ENCODE measurements at places on chromosomes 1 and 21. TPM values are rescaled to one million over a fixed set of nuclear protein-coding genes. Genes with fewer than 3 reads are reported as not detected.
A peak's percentile ranks its signal among the peaks of the same experiment; 100 is the strongest.

GRCh38 chr1:209219791-209220524 lies 363.6 kb upstream of the CAMK1G start:
- no peak overlapping the region for H3K27ac ChIP-seq
- no peak overlapping the region for H3K4me3 ChIP-seq
- peaks cover 7% of the 10 kb centered on the region for H3K27me3 ChIP-seq
- DNase-seq, result no peak

DNA sequence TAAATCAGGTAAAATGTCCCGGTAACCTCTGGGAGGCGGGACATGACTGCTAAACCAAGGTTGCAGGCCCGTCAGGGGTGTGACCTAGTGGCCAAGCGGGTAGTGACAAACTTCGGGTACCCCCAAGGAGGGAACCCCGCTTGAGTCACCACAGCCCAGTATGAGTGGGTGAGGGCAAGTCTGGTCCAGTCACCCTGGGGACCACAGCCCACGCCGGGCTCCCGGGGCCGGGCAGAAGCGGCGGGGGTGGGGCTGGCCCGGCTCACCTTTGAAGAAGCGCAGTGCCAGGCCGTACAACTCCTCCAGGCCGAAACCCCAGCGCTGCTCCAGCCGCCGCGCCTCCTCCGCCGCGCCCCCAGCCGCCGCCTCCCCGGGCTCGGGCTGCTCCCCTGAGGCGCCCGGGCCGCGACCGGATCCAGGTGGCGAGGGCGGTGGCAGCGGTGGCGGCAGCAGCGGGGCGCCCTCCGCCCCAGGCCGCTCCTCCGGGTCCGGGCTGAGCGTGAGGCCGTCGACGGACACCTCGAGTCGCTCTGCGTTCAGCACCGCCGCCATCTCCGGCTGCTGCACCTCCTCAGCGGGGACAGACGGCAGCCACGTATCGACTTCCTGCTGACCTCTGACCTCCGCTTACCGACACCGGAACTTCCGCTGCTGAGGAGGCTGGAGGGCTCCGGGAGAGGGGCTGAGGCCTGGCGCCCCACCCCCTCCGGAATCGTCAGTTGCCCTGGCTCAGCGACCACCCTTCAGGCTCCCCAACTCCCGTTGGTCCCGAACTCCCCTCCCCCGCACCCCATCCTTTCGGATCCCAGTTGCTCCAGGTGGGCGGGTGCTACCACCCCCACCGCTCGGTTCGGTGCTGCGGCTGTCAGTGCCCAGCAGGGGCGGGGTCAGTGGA lies at the start of gene ACBD3:
Gene ACBD3, minus strand, starts transcription at position 618 of the 895 bp plus-strand sequence. Its CDS starts 66 bp downstream, at position 552.
- H3K4me1 ChIP-seq, result peaks cover 29% of the 10 kb centered on the region
- H3K4me3 ChIP-seq, result peak within 1 kb of the TSS; percentile 99
- H3K27me3 ChIP-seq, result no peaks in the 10 kb centered on the region
- DNase-seq, result peak; percentile 88
- H3K27ac ChIP-seq, result peak within 1 kb of the TSS; percentile 98

GRCh38 chr1:6823793-6824192 lies 38.5 kb downstream of the CAMTA1 start:
- DNase-seq, result no peak
- H3K27me3 ChIP-seq, result no peaks in the 10 kb centered on the region
- no peak overlapping the region for H3K4me3 ChIP-seq
- H3K36me3 ChIP-seq, result peaks cover 17% of the 10 kb centered on the region

DNA sequence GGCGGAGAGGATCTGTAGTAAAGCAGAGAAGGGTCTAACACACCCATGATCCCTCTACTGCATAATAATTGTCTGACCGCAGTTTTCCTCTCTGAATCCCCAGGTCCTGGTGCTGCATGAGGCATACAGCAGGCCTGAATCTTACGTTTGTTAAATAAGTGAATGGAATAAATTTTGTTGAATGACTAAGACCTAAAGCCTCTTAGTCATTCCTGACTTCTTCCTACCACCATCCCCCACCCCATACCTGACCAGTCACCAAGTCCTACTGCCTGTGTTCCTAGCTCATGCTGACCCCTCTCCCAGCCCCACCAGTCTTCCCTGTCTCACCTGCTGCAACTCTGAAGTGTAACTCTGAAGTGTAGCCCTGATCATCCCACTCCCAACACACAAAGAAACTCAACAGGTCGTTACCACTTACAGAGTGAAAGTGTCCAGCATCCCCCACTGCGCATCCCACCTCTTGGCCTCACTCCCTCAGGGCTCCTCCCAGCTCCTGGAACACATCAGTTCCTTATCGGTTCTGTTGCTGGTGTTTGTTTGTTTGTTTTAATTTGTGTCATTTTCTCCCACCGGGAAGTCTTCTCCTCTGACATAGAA lies 9.7 kb downstream of the GJA5 start:
- H3K4me1 ChIP-seq, result no peaks in the 10 kb centered on the region
- no peaks in the 10 kb centered on the region for H3K36me3 ChIP-seq
- no peak for DNase-seq
- H3K27ac ChIP-seq, result no peak overlapping the region

- H3K27ac ChIP-seq, result peak overlapping the region; percentile 79
- H3K4me1 ChIP-seq, result peaks cover 15% of the 10 kb centered on the region
- peaks cover 3% of the 10 kb centered on the region for H3K27me3 ChIP-seq
- peak overlapping the region; percentile 17 for H3K4me3 ChIP-seq
- no peaks in the 10 kb centered on the region for H3K36me3 ChIP-seq
- DNase-seq, result no peak
These were observed 57.4 kb upstream of the ADAMTS5 start for GRCh38 chr21:27024301-27024700.

- DNase-seq, result no peak
- H3K27ac ChIP-seq, result peak overlapping the region; percentile 87
- H3K4me1 ChIP-seq, result peaks cover 41% of the 10 kb centered on the region
These were observed 9.4 kb downstream of the LAPTM5 start for GRCh38 chr1:30748098-30748698.

- no peak overlapping the region for H3K4me3 ChIP-seq
- H3K27me3 ChIP-seq, result no peaks in the 10 kb centered on the region
- no peaks in the 10 kb centered on the region for H3K4me1 ChIP-seq
- no peak overlapping the region for H3K27ac ChIP-seq
- DNase-seq, result no peak
These were observed 43.7 kb upstream of the EPS8L3 start for GRCh38 chr1:109807402-109807801.

DNA sequence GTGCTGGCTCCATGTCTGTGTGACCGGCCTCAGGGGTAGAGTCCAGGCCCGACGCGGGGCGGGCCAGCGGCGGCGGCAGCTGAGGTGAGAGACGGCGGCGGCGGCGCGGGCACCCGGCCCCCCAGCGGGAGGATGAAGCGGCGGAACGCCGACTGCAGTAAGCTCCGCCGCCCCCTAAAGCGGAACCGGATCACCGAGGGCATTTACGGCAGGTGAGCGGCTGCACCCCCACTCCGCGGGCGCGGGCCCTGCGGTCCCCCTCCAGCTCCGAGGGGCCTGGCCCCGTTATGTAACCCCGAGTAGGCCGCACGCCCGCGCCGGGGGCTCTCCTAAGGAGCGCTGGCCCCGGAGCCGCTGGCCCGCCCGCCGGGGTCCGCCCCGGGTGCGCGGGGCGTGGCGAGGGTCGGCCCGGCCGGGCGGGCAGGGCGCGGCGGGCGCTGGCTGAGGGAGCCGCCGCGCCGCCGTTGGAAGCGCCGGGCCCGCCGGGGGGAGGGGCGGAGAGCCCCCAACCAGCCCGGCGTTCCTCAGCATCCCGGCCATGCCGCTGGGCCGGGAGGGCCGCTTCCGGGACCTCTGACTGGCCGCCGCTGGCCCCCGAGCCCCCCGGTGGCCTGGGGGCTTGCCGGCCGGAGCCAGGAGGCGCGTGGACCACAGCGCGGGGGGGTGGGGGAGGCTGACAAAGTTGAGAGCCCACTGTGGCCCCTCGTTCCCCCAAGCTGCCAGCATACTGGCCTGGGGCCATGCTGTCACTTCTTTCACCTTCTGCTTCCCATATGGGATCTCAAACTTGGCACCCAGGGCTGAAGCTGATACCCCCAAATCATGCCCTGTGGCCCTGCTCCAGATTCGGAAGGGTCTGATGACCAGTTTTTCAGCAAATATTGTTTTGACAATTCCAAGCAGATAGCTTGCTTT lies 527 bp downstream of the MACO1 start:
- H3K27ac ChIP-seq, result peak overlapping the region; percentile 79
- H3K4me3 ChIP-seq, result peak overlapping the region; percentile 88
- H3K36me3 ChIP-seq, result no peaks in the 10 kb centered on the region

GRCh38 chr1:192901500-192901899 lies 92.7 kb downstream of the RGS2 start:
- no peak for DNase-seq
- no peaks in the 10 kb centered on the region for H3K36me3 ChIP-seq
- no peaks in the 10 kb centered on the region for H3K27me3 ChIP-seq
- H3K27ac ChIP-seq, result no peak overlapping the region
- no peak overlapping the region for H3K4me3 ChIP-seq
- H3K4me1 ChIP-seq, result no peaks in the 10 kb centered on the region

DNA sequence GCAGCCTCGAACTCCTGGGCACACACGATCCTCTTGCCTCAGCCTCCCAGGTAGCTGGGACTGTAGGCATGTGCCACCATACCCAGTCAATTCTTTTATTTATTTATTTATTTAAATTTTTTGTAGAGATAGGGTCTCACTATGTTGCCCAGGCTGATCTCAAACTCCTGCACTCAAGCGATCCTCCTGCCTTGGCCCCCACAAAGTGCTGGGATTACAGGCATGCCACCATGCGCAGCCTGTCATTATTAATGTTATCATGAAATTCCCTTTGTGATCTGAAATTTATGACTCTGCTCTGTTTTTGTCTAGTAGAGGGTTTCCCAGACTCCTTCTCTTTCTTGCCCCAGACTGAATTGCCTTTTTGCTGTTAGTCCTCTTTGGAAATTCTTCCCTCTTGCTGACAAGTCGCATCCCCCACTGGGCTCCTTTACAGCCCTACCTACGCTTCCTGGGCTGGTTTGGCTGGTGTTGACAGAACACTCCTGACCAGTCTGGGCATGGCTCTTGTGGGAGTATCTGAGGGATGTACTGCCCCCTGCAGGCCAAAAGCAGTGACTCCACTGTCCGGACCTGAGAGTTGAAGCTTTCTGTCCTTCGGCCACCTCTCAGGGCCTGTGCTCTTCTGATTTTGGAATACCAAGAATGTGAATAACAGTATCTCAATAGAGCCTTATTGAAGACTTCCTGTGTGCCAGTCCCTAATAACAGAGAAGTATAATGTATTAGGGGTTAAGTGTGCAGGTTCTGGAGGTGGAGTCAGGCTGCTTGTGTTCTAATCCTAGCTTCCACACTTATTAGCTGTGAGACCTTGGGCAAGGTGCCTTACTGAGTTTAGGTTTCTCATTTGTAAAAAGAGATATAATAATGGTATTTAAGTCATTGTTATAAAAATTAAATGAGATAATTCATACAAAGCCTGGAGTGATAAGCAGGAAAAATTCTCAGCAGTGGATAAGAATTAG lies 28.2 kb downstream of the TCEANC2 start:
- H3K4me3 ChIP-seq, result no peak overlapping the region
- peaks cover 4% of the 10 kb centered on the region for H3K4me1 ChIP-seq
- no peak overlapping the region for H3K27ac ChIP-seq
- H3K36me3 ChIP-seq, result no peaks in the 10 kb centered on the region

- no peaks in the 10 kb centered on the region for H3K27me3 ChIP-seq
- peaks cover 5% of the 10 kb centered on the region for H3K4me1 ChIP-seq
- no peak for DNase-seq
- H3K4me3 ChIP-seq, result no peak overlapping the region
- H3K27ac ChIP-seq, result no peak overlapping the region
These were observed 21.5 kb downstream of the RCAN1 start for GRCh38 chr21:34593423-34593822.

GRCh38 chr1:53552146-53552861 lies 93.1 kb downstream of the DMRTB1 start:
- H3K36me3 ChIP-seq, result no peaks in the 10 kb centered on the region
- DNase-seq, result no peak
- peaks cover 12% of the 10 kb centered on the region for H3K27me3 ChIP-seq
- H3K4me3 ChIP-seq, result no peak overlapping the region

DNA sequence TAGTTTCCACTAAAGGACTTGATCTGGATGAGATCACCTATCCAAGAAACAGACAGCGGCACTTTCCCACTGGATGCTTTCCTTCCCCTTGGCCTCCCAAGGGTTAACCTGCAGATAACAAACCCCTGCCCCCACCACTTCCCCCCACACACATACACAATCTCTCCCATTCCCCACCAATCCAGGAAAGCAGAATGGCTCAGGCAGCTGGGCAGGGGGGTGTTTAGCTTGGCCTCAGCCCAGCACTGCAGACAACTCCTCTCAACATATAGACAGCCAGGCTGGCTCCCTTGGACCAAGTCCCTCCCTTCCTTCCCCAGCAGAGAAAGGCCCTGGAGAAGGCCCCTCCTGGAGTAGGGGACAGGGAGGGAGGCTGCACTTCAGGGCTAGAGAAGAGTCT lies 24.6 kb downstream of the PLEKHA6 start:
- no peaks in the 10 kb centered on the region for H3K27me3 ChIP-seq
- H3K27ac ChIP-seq, result no peak overlapping the region
- no peak overlapping the region for H3K4me3 ChIP-seq
- DNase-seq, result no peak

- no peaks in the 10 kb centered on the region for H3K4me1 ChIP-seq
- no peak overlapping the region for H3K4me3 ChIP-seq
- no peak overlapping the region for H3K27ac ChIP-seq
These were observed 15.8 kb downstream of the OR14I1 start for GRCh38 chr1:248686815-248687214.

DNA sequence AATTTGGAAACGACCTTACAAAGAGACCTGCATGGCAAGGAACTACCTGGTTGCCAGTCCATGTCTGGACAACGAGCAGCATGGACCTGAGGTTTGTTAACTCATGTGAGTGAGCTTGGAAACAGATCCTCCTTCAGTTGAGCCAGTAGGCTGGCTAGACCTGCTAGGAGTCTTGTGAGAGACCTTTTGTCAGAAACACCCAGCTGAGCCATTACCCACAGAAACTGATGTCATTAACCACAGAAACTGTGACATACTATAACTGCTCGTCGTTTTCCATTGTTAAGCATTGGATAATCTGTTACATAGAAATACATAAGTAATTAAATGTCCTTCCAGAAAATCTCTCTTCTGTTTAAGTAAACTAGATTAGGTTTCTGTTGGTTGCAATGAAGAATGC lies 211.1 kb upstream of the C21orf91 start:
- H3K36me3 ChIP-seq, result no peaks in the 10 kb centered on the region
- no peak overlapping the region for H3K4me3 ChIP-seq
- H3K27ac ChIP-seq, result no peak overlapping the region
- no peak for DNase-seq
- H3K27me3 ChIP-seq, result no peaks in the 10 kb centered on the region
- no peaks in the 10 kb centered on the region for H3K4me1 ChIP-seq

- no peak for DNase-seq
- peak overlapping the region; percentile 74 for H3K4me3 ChIP-seq
- peaks cover 74% of the 10 kb centered on the region for H3K27me3 ChIP-seq
- H3K27ac ChIP-seq, result no peak overlapping the region
- peaks cover 8% of the 10 kb centered on the region for H3K4me1 ChIP-seq
These were observed 6.3 kb upstream of the CRYBG2 start for GRCh38 chr1:26359981-26360806.

GRCh38 chr1:230753586-230754251 lies 6.5 kb downstream of the CAPN9 start:
- H3K27me3 ChIP-seq, result no peaks in the 10 kb centered on the region
- H3K36me3 ChIP-seq, result no peaks in the 10 kb centered on the region
- H3K27ac ChIP-seq, result peak overlapping the region; percentile 48
- DNase-seq, result no peak

The ARMH1 gene
- total RNA-seq, result 11.6 TPM

The ITLN1 gene
- 59.8 TPM for total RNA-seq

The OR2AK2 gene
- not detected for total RNA-seq

The LAD1 gene
- 79.5 TPM for total RNA-seq

The WNT3A gene
- total RNA-seq, result 0.21 TPM

The FCRL2 gene
- total RNA-seq, result not detected

The MYBPH gene
- total RNA-seq, result not detected

The PGLYRP3 gene
- total RNA-seq, result 0.87 TPM

The POU3F1 gene
- 2.8 TPM for total RNA-seq

The IL19 gene
- total RNA-seq, result not detected

The MORN1 gene
- 17.7 TPM for total RNA-seq

Data from type B pancreatic cell (in vitro differentiated cells).